Left ventricle myocardium inferior (tissue), 1 donor: ENCODE measurements at places on chromosomes 2 and 18.

GRCh38 chr2:239368321-239368720 lies 32.5 kb downstream of the HDAC4 start:
- no peak for DNase-seq

- no peak for DNase-seq
Observed at GRCh38 chr2:88131201-88131998, 3.5 kb upstream of the FABP1 start.

DNA sequence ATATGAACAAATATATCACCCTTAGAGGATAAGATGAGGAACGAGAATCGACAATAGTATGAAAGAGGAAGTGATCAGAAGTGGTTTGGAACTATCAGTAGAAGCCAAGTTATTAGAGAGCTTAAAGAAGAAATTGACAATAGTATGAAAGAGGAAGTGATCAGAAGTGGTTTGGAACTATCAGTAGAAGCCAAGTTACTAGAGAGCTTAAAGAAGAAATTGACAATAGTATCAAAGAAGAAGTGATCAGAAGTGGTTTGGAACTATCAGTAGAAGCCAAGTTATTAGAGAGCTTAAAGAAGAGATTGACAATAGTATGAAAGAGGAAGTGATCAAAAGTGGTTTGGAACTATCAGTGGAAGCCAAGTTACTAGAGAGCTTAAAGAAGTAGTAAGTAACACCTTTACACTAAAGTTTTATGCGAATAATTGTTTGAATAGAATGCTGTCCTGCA lies 175.5 kb downstream of the ZNF407 start:
- DNase-seq, result no peak

DNA sequence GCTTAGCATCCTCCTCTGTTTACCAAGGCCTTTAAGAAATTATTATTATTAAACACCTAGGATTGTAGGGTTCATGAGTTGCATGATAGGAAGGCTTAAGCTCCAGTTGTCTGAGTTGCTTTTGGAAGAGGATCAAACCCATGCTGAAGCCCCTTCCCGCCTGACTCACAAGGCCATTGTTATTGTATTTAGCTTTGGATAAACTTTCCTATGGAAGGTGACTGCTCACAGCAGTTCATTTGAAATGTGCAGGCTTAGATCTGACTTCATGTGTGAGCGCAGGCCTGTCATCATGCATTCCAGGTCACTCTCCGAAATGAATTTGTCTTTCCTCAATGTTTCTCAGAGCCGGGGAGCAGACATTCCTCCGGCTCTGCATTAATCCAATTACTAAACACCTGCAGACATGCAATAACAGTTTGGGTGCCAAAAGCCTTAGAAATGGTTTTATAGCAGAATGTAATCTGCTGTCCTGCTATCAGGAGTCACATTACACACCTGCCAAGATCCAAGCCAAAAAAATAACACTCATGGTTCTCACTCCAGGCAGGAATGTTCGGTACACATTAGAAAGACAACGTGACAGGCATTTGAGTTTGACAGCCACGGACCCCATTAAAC lies 119.9 kb downstream of the OSR1 start:
- DNase-seq, result no peak

- DNase-seq, result no peak
Observed at GRCh38 chr18:30486856-30487255, 555.7 kb downstream of the DSC3 start.
